ENCODE measurements at places on chromosomes 2 and 18.

DNA sequence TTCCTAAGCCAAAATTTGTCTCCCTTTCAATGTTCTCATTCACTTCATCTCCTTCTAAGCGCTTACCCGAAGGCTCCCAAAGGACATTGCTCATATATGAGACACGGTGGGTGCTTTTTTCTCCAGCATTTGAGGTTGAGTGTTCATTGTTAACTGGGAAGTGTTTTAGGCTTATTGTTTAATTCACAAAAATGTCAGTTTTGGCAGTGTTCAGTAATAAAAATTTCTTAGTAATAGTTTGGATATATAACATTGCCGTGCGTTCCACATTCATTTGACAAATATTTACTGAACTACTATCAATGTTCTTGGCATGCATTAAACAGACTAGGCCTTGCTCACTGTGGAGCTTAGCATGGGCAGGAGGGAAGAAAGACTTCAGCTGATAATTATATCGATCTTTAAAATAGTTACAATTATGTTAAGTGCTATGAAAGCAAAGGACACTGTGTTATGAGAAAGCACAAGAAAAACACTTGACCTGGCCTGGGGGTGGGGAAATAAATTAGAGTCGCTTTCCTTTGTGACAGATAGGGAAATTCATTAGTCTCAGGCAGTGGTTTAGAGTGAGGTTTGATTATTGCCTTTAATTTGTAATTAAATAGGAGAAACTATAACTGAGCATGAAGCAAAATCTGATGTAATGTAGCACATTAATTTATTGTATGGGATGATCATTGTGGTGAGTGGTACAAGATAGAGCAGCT lies 82.2 kb upstream of the DOCK10 start:
- no peak for DNase-seq

GRCh38 chr2:236754271-236754944 lies 184.8 kb downstream of the ACKR3 start:
- no peak for DNase-seq

DNA sequence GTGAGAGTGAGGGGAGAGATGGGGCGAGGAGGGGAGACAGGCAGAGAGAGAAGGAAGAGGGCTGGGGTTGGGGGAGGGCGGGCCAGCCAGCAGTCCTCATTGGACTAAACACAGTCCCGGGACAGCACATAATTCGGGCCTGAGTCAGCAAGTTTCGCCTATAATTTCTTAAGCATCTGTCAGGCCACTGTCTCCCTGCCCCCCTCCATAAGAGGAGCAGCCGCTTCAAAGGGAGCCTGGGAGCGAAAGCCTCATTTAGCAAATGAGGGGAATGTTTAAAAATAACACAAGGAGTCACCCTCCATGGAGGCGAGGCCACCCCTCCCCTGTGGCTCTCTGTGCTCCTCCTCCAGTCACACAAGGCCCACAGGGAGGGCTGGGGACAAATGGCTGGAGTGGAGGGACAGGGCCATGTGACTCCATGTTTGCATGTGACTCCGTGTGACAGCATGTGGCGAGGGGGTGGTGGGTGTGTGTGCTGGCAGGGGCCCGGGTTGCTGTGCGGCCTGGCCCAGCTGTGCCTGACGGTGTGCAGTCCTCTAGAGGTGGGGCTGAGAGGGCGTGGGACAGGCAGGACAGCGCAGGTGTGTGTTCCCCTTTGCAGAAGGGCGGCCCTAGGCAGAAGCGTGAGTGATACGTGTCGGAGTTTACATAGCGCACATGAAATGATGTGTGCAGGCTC lies 162.4 kb downstream of the CELF4 start:
- DNase-seq: no peak

- DNase-seq: no peak
Measured at GRCh38 chr2:51324051-51324450, 292.1 kb upstream of the NRXN1 start.
